ENCODE measurements at places on chromosomes 4 and X.
A peak's percentile ranks its signal among the peaks of the same experiment; 100 is the strongest.

GRCh38 chr4:98663226-98664006 is 5.0 kb upstream of the TSPAN5 start:
- peak; percentile 21 for DNase-seq

GRCh38 chr4:128770807-128771206 is 38.7 kb upstream of the JADE1 start:
- no peak for DNase-seq

DNA sequence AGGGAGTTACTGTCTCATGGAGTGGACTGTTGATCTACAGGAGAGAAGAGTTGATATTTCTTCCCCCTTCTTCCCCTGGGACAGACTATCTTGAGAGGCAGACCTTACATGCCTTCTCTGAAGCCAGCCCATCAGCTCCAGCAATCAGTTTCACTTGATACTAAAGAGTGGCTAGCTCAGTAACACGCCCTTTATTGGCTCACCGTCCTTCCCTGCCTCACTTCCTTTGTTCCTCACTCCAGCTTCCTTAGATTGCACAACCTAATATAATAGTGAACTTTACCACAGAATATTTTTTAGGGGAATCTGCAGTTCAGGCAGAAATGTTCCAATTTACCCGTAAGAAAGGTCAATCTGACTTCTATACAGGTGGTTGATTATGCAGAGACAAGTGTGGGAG is 128.1 kb upstream of the NDP start:
- DNase-seq: no peak

DNA sequence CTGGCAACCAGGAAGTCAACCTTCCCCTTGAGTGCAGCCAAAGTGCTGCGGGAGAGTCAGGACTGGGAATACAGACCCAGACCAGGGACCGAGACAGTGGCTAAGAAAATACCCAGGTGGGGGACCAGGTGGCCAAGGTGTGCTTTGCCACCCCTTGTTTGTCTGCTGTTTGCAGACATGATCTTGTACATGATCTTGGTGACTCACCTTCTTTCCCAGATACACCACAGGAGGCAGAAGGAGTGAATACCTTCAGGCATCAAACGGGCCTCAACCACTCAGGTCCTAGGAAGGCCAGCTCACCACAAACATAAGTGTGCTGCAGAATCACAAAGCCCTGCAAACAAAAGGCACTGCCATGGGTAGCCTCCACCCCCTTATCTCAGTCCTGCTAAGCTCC is 62.0 kb downstream of the CNGA2 start:
- DNase-seq: no peak

DNA sequence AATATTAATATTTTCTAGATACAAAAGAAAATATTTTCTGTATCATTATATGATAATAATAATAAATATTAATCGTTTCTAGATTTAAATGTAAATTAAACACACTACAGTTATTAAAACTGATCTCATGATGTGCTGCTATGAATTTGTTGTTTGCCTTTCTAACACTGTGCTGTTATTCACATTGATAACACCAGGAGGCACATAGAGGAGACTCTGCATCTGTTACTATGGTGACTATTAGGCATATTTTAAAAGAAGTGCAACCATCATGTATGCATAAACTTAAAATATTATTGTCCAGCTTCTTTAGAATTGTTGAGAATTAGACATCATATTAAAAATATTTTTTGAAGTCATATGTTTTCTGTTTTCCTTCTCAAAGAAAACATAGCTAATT is 11.8 kb upstream of the PDGFC start:
- no peak for DNase-seq

- no peak for DNase-seq
Measured at GRCh38 chr4:158327525-158327924, 117.2 kb downstream of the TMEM144 start.

DNA sequence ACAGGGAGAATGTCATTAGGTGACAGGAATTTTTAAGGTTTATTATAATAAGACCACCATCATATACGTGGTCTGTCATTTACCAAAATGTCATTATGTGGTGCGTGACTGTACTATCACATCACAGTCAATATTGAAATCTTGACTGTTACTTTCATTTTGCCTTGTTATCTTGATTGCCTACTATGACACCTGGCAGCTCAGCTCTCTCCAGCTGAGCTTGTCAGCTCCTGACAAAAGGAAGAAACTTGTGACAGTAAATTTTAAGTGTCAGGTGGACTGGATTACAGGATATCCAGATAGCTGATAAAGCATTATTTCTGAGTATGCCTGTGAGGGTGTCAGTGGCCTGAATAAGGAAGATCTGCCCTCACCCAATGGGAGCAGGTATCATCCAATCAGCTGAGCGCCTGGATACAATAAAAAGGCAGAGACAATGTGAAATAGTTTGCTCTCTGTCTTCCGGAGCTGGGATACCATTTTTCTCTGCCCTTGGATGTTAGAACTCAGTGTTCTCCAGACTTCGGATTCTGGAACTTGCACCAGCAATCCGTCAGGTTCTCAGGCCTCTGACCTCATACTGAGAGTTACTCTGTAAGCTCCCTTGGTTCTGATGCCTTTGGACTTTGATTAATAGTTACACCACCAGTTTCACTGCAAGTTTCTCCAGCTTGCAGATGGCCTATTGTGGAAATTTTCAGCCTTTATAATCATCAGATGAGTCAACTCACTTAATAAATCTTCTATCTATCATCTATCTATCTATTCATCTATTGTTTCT is 1454.7 kb upstream of the IGFBP7 start:
- DNase-seq: no peak

GRCh38 chr4:39976945-39977488 is 694 bp downstream of the PDS5A start:
- peak; percentile 16 for DNase-seq

DNA sequence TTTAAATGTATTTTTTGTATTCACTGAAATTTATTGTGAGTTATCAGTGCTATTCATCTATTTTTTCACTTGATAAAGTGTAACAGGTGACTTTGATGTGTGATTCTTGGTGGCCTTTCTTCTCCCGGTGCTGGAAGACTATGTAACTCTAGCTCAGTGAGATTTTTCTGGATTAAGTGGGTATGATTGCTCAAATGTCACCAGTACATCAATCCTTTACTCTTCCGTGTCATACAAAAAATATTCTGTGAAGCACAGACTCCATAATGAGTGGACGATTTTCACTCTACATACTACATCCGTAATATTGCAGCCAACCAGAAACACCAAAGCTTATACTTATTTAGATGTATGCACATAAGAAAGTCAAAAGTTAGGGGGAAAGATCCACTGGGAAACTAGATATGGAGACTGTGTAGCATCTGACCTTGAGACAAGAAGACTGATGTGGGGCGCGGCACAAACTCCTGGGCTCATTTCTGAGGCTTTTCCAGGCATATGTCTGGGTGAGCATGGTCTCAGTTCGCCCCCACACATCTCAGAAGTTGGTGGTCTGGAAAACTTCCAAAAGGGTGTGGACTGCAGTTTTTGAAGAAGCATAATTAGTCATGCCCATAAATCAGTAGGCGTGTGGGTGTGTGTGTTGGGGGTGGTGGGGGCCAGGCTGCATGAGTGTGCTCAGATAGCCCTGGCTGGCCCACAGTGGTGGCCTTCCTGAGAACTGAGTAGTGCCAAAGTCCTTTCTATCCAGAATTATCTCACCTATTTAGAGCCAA is 53.9 kb upstream of the TENM3 start:
- DNase-seq: no peak

GRCh38 chrX:20412871-20413486 is 146.3 kb upstream of the RPS6KA3 start:
- peak; percentile 11 for DNase-seq

DNA sequence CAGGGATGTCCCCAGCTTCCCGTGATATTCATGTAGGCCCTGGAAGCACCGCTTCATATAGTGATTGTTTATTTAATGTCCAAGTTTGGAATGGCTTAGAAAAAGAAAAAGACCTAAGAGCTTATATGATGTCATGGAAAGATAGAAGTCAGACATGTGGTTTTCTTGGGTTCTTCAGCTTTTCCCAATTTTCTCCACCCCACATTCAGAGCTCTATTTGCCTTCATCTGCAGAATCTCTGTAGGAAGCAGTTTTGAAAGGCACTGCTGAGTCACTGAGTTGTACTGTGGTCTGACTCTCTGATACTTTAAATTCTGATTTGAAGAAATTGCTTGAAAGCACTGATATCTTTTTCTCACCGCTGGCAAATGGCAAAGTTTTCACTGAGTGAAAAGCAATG is 120.6 kb upstream of the EDNRA start:
- DNase-seq: no peak

GRCh38 chr4:186481998-186482790 is 73.2 kb downstream of the MTNR1A start:
- DNase-seq: no peak

DNA sequence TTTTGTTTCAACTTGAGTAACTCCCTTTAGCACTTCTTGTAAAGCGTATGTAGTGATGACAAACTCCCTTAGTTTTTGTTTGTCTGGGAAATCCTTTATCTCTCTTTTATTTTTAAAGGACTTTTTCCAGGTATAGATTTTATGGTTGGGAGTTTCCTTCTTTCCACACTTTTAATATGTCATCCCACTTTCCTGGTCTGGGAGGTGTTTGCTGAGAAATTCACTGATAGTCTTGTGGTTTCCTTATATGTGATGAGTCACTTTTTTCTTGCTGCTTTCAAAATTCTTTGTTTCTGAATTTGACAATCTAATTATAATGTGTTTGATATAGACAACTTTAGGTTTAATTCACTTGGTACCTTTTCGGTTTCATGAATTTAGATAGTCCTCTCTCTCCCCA is 353.9 kb downstream of the GPAT3 start:
- DNase-seq: no peak

GRCh38 chrX:103999234-103999633 is 14.3 kb downstream of the H2BW1 start:
- no peak for DNase-seq

DNA sequence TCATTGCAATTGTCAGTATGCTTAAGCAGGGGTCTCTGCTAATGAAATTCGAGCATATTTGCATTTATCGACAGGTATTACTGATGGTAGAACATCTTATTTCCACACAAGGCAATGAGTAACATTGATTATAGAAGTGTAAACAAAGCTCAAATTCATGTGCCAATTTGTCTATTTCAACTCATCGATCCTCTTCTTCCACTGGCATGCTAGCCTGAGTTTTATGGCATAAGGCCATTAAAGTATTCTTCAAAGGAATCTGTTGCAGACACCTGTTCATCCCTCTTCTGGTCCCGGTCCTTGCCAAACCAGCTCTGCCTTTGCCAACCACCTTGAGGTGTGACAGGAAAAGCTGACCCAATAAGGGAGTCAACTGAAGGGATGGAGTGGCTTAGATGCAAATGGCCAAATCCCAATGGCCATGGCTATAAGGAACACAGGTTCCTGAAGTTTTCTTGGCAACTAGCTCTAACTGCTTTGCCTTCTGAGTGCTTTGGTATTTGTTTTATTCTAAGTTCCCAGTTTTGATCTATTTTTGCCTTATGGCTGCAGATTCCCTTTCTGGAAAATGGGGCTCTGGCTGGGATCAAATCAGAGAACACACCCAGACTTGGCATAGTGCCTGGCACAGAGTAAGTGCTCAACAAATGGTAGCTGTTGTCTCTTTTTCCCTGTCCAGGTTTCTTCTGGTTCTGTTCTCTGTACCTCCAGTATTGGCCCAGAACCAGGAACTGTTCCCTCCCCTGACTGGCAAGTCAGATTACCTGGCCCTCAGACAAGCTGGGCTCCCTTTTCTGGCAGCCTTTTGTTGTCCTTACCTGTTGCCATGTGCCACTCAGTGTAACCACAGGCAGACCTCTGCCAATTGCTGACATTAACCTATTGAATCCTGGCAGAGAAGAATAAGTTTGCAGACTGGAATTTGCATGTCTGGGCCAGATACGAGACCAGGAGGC is 63.1 kb downstream of the RTL9 start:
- no peak for DNase-seq

DNA sequence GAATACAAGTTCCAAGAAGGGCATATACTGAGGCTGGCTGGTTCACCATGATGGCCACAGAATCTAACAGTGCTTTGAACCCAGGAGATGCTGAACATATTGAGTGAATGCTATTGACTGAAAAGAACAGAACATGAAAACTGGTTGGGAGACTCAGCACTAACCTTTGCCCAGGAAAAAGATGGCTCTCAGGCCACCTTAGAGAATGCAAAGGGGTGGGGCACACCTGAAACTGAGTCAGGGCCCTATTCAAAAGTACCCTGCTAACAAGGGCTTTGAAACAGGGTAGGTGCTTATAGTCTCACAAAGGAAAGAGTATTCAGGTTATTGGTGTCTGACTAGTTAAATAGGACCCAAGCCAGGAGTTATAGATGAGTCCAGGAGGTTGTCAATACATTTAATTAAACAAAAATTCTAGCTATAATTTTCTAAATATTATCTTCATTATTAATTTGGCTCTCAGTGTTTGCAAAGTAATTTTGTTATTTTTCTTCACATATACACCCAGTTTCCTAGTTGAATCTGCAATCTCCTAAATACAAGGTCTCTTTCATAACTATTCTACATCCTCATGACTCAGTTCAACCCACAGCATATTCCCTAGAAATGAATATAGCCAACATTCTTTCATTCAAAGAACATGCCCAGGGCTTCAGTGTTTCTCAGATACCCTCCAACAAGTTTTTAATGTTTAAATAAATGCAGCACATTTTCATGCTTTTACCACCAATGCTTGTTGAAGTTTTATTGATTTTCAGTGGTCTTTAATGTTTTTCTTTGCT is 144.2 kb upstream of the RAPGEF2 start:
- no peak for DNase-seq

DNA sequence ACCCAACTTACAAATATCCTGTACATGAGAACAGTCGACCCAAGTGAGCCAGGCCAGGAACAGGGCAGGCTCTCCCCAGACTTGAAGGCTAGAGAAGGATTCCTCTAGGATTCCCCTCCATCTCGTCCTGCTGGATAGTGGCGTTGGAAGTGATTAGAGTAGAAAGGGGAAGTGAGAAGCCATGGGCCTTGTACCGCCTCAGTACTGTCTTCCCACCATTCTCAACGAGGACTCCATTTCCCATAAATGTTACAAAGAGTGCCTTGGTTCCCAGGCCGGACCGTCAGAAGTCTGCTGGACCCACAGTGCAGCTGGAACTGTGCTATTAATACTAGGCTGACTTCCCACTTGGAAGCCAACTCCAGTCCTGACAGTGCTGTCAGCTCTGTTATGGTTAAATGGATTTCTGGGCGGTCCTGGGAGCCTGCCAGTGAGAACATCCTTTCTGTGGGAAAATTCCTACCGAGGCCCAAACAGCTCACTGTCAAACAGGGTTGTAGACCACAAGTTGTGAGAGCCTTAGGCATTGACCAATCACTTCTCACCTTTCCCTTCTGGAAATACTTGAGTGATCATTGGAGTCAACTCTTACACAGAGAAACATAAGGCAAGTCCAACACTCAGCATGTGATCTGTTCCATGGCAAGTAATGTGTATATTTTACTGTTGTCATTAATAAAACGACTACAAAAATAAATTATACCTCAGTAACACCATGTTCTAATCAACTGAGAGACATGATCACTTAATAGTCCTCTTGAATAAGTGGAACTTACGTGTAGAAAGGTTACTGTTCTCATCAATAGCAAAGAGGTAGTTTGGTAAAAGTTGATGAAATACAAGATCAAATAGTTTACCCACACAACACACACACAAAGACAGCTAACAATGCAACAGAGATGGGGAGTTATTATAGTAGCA is 58.4 kb downstream of the AMELX start:
- no peak for DNase-seq

Data from stimulated activated CD4-positive, alpha-beta T cell treated with anti-CD3 and anti-CD28 coated beads, TNF-alpha, amount 100 ng/mL, for 1 hour (primary cell).